ENCODE measurements at places on chromosomes 12 and 14.

DNA sequence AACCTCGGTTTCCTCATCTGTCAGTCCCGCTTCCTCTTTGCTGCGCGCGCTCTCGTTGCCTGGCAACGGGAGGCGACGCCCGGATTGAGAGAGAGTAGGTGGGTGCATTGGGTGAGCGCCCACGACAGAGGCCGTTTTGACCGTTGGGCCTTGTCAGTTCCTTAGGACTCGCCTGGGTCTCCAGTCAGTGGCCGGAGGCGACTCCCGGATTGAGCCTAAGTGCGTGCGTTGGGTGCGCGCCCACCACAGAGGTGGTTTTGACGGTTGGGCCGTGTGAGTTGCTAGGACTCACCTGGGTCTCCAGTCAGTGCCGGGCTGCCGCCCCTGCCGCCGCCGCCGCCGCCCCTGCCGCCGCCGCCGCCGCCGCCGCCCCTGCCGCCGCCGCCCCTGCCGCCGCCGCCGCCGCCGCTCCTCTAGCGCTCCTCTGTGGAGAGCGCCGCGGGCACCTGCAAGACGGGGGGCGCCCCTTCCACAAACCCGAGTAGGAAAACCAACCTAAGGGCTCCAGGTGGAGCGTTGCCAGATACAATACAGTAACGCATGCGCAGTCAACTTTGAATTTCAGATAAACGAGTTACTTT, 37.2 kb downstream of the APOBEC1 start:
- DNase-seq, result no peak

GRCh38 chr14:51424561-51425251, 184.7 kb downstream of the TMX1 start:
- DNase-seq, result no peak

GRCh38 chr14:77640756-77641533, 24.5 kb upstream of the SPTLC2 start:
- DNase-seq, result no peak

DNA sequence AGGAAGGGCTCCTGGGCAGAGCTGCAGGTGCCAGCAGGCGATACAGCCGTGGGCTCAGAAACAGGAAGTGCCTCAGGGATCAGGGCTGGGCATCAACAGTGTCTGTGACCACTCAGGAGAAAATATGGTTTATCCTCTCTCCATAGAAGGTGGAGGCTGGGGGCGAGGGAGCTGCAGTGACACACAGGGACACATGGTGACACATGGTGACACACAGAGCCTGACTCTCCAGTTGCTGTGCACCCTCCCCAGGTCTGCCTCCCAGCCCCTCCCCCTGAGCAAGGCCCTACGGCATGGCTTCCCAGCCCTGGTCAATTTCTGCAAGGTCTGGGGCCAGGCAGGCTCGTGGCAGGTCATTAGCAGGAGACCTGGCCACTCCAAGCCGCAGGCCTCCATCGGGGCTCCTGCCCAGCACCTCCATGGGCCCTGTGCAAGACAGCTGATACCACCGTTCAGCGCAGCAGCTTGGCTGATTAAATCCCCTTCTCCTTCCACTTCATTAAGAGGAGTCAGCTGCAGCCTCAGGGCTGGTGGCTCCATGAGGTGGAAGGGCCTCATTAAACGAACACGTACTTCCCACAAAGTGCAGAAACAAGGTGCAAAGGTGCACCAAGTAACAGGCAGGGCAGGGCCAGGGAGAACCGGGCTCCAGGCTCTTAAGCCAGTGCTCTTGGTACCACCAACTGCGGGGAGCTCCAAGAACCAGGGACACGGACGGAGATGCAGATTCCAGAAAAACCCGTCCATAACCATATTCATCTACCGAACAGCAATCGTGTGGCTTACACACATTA, 60.7 kb downstream of the CCNK start:
- no peak for DNase-seq

DNA sequence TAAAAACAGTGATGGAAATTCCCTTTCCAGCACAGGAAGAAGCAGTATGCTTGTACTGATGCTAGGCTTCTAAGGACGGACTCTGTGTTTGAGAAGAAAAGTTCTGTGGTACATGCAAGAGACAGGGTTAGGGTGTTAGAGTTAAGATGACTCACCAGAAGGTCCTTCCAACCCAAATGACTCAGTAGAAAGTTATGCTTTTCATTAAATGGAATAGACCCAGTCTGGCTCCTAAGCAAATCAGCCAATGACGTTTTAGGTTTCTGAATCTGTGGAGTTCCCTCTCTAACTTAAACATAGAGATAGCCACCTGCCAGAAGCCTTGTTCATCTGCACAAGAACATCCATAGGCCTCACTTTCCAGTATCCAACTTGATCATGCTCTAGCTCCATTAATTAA, 5.7 kb downstream of the PTHLH start:
- DNase-seq, result no peak

- DNase-seq, result no peak
These were observed 58.2 kb upstream of the ALG10B start for GRCh38 chr12:38258411-38258810.

- no peak for DNase-seq
These were observed 43.8 kb downstream of the RIMBP2 start for GRCh38 chr12:130672089-130672820.

- no peak for DNase-seq
These were observed 897.9 kb downstream of the BCL11B start for GRCh38 chr14:98374136-98374535.

GRCh38 chr14:106039400-106039799, 513.0 kb downstream of the TMEM121 start:
- peak; percentile 12 for DNase-seq

- no peak for DNase-seq
These were observed 12.9 kb downstream of the ANKRD13A start for GRCh38 chr12:110012137-110012536.

- no peak for DNase-seq
These were observed 23.9 kb downstream of the FERMT2 start for GRCh38 chr14:52926953-52927352.

DNA sequence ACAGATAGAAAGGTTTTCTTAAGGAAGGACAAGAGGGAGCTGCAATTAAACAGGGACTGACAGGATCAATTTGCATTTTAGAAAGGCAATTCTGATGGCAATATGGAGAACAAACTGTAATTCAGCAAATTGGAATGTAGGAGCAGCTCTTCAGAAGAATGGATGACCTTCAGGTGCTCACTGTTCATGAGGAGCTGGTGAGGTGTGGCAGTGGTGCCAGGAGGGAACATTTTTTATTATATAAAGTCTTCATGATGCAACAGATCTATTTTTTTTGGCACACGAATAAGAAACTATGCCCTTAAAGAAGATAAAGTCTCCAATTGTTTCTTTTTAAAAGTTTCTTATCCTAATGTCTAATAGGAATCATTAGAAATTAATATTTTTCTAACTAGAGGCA, 151.7 kb downstream of the SLC38A4 start:
- DNase-seq, result no peak

GRCh38 chr12:117742721-117743120, 226.1 kb downstream of the KSR2 start:
- no peak for DNase-seq

DNA sequence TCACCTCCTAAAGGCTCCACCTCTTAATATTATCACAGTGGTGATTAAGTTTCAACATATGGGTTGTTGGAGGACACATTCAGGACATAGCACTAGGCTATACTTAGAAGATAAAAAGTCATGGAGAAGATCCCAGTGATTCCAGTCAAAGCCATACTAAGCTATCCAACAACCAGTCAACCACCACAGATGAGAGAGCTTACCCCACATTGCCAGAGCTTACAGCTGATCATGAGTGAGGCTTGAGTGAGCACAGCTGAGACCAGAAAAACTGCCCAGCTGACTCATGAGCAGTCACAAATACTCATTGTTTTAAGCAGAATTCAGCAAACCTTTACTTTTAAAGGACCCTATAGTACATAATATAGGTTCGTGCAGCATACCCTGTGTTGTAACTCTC, 85.1 kb downstream of the DRAM1 start:
- DNase-seq, result no peak

- DNase-seq, result no peak
These were observed 4.2 kb upstream of the TMEM30B start for GRCh38 chr14:61285364-61285763.

GRCh38 chr14:63727231-63727735, 582 bp downstream of the SGPP1 start:
- no peak for DNase-seq

GRCh38 chr12:49705479-49706134, 1.6 kb downstream of the FMNL3 start:
- DNase-seq, result no peak

- DNase-seq, result no peak
These were observed 131.3 kb upstream of the CPSF6 start for GRCh38 chr12:69108037-69108436.

- no peak for DNase-seq
These were observed 373.4 kb downstream of the NUAK1 start for GRCh38 chr12:105765053-105766014.

DNA sequence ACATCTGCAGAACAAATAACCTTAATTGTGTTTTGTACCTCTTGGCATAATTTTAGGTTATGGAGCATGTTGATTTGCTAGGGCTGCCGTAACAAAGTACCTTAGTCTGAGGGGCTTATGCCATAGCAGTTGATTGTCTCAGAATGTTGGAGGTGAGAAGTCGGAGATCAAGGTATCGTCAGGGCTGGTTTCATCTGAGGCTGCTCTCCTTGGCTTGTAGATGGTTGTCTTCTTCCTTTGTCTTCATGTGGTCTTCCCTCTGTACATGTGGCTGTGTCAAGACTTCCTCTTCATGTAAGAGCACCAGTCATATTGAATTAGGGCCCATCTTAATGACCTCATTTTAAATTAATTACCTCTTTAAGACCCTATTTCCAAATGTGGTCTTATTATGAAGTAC, 64.4 kb upstream of the PTHLH start:
- no peak for DNase-seq
